Coronary artery (tissue), 2 donors: ENCODE measurements at places on chromosomes 5 and 9.

- DNase-seq = no peak
These were observed 101.8 kb downstream of the PCSK1 start for GRCh38 chr5:96331210-96331609.

GRCh38 chr5:154110716-154111115 is 71.9 kb downstream of the MFAP3 start:
- no peak for DNase-seq

DNA sequence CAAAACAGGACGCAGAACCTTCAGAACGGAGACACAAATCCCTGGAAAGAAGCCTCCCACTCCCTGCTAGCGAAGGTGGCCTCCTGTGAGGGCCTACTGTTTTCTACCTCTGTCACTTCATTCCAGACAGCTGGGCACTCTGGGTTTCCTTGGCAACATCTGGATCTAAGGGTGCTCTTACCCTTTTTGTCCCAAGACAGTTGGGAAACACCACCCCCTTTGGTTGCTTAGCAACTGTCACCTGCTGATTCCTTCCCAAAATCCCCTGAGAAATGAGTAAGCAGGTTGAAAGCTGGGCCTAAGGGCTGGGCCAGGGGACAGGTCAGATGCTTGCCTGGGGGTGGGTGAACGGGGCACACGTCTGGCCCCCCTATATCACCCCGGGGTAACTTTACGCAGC is 29.4 kb downstream of the NANS start:
- no peak for DNase-seq

DNA sequence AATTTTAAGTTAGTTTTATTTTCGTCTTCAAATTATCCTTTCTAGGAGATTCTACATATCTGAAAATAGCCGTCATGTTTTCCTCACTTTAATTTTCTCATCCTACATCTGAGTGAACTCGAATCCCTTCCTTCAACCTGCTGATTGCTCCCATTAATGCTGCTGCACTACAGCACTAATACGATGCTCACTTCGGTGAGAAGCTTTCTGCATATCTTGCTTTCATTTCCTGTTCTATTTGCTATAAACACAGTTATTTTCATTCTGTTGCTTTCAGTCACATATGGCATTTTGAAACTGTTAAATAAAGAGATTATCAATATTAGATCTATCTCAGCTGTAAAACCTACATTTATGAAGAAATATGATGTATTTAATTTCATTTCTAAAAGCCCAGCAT is 749.2 kb downstream of the EFNA5 start:
- DNase-seq = no peak

DNA sequence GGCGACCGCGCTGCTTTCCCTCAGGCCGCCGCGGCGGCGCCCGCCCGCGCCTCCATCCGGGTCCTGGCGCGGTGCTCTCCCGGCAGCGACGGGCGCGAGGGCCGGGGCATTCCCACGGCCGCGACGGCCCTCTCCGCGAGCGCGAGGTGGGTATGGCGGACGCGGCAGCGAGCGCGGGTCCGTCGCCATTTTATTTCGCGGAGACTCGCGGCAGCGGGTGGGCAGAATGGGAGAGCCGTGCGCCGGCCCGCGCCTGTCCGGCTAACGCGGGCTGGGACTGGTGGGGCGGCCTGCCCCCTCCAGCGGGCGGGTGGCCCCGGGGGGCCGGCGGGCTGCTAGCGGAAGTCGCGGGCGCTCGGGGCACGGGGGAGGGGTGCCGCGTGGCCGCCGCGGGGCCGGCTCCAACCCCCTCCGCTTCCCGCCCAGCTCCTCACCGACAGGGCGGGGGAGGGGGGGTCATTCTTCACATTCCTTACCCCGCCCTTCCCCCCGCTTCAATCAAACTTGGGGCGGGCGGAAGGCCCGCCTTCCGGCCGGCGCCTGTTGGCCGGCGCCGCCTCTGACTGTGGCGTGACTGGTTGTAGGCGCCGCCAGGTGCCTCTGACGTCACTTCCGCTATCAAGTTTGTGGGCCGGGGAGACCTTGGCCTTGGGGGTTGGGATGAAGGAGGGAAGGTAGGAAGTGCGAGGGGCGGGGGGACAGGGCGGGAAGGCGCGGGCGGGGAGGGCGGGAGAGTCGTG is 82.1 kb downstream of the PTPDC1 start:
- DNase-seq = peak; percentile 99

- no peak for DNase-seq
These were observed 250.0 kb upstream of the MPDZ start for GRCh38 chr9:13529321-13530104.

GRCh38 chr5:130526708-130527107 is 622.4 kb downstream of the CHSY3 start:
- DNase-seq = no peak

GRCh38 chr9:38313421-38313820 is 79.1 kb upstream of the ALDH1B1 start:
- DNase-seq = no peak

DNA sequence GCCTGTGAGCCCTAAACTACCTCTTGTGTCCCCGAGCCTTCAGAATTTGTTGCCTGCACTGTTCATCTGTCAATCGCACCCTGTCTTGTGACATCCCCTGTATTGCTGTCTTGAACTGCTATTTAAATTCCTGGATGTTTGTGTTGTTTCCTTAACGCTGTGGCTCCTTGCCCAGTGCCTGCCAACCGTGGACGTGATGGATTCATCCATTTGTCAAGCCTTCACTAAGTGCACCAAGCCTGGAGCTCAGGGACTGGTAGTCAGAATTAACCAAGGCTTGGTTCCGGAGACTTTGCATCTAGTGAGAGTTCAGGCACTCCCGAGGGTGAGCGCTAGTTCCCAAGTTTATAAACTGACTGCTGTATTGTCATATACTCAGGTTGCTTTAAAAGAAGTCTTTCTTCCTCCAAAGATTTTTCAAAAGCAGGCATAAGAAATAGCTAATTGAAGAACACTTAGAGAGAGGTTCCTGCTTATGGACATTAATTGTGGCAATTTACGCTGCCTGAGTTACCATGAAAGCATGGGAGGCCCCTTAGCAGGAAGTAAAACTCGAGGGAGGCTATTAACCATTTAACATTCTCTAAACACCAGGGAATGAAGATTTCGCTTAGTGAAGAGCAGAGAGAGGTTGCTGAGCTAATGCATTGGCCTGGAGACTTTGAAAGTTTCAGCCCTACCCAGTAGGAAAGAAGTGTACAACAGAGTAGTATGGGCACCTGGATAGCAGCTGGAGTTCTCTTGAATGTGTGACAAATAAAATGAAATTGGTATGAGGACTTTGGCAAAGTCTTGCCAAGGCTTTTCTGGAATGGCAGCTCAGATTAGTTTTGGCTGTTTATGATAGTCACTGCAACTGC is 29.0 kb downstream of the RGS3 start:
- DNase-seq = no peak

- no peak for DNase-seq
These were observed 189.5 kb downstream of the ADAMTS6 start for GRCh38 chr5:65292196-65292595.

DNA sequence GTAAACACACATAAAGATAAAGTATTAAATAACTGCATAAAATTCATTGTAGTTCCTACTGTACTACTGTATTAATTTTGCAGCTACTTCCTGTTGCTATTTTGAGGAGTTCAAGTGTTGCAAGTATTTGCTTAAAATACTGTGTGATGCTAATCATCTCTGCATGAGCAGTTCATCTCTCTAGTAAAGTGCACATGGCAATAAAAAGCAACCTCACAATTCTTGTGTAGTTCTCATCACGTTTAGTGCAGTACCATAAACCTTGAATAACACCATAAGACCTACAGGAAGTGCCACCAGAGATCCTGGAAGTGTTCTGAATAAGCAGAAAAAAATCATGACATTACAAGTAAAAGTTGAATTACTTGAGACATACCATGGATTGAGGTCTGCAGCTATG is 34.6 kb downstream of the CPLANE1 start:
- DNase-seq = no peak

DNA sequence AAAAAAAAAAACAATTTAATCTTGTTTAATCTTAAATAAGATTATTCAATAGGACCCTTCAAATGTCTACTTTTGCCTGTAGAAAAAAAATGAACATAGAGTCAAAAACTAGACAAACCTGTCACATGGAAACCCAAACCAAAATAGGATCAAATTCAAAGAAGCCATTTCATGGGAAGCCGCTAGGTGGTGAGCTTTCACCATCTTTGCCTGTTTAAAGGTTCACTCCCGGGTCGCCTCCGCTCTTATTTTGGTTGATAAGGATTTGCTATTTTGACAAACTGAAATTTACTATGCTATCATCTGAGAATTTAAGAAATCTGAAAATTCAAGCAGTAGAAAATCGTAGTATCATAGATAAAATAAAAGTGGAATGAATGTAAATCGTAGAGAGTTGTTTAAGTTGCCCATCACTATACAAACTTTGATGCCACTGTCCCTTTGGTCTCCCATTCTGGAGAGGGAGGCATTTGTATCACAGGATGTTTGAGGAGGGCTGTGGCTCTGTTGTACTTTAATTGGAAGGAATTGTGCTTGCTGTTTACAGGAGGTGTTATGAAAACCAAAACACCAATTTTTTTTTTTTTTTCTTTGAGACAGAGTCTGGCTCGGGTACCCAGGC is 43.5 kb upstream of the DNAH5 start:
- DNase-seq = no peak

GRCh38 chr9:20065796-20066700 is 277.2 kb upstream of the SLC24A2 start:
- DNase-seq = no peak

DNA sequence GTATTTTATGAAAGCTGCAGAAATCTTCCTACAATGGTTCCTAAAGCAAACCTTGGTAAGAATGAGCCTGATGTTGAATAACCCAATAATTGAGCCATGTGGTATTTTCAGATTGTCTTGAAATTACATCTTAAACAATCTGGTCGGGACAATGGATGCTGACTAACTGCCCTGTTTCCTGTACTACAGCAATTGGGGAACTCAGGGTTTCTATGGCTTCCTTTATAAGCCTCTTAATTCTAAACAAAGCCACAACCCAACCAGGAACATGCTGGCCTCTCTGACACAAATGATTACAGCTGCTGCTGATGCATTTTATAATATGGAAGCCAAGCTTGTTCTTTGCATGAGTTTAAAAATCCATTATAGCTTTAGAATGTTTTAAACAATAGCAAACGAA is 30.2 kb downstream of the PTPN3 start:
- no peak for DNase-seq

DNA sequence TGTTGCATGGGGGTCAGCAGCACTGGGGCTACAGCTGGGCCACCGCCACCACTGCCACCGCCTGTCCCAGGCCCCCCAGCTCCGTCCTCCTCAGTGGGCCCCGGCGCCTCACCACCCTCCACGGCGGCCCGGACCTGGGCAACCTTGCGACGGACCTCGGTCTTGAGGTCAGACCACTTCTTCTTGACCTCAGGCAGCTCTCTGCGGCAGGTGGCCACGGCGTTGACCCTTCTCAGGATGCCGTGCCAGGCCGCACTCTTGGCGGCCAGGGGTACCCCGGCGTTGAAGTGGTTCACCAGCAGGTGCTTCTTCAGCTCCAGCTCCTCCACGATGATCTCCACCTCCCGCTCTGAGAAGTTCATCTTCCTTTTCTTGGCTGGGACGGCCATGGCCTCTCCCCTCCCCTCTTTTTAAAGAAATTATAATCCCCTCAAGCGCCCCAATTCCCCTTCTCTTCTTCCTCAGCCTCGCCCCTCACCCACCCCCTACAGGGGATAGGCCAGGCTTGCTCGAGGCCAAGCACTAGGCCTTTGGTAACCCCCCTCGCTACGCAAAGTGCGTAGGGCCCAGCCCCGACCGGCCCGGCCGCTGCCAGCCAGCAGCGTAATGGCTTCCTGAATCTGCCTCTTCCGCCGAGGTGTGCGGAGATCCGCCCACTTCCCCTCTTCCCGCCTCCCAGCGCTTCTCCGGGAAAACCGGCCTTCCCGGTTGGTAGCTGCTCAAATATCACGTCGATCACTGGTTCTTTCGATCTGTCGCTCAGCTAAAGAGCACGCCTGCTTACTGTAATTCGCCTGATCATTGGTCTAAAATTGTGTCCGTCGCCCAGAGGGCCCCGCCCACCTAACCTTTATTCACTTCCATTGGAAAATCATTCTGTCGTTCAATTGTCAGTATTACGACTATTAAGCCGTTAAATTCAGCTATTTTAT is at the start of gene NAIF1:
Gene NAIF1 (minus strand): TSS at position 608 of the 932 bp plus-strand sequence. CDS start 219 bp downstream, at position 389.
- peak; percentile 99 for DNase-seq

DNA sequence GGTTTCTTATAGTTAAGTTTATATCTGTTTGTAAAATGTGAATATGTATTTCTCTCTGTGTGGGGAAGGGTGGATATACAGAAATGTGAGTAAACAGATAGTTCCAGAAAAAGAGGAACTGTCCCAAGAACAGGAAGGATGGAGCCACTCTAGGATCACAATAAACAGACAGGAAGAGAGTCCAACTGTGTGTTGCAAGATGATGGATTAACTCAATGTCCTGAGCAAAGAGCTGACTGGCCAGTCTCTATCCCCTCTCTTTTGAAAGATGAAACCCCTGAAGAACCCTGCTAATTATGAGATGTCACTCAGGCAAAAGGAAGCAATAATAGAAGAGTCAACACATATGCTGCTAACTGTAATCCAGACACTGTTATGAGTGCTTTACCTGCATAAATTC is 202.7 kb downstream of the SEMA6A start:
- DNase-seq = no peak

DNA sequence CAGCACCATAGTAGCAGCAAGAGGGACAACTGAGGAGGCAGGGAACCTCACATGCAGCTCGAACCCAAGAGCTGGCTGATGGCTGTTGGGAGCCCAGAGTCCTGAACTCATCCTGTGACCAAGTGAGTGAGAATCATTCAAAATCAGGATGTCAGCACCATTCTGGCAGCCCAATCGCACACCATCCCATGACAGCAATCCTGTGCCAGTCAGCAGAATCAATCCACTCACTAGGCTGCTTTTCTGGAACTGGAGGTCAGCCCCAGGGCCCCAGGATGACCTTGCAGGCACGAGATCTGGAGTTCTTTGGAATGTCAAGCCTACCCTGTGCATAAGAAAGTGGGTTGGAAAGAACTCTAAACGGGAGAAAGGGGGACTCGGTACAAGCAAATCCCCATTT is 67.8 kb upstream of the TAF11L2 start:
- DNase-seq = no peak

DNA sequence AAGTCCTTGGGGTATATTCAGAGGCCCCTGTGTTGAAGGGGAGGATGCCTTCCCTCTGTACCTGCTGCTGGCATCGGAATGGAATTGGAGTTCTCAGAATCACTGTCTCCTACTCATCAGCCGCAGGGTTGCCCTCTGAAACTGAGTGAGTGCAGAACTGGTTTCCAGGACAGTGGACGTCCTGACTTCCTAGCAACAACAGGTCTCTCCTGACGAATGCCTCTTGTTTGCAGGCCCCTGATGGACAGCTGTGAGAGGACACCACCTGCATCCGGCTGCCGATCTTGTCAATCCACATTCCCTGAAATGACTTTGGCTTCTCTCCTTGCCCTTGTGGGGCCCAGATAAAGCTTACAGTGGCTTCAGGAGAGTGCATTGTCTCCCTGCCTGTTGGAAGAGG is 274.5 kb downstream of the NSG2 start:
- DNase-seq = no peak

DNA sequence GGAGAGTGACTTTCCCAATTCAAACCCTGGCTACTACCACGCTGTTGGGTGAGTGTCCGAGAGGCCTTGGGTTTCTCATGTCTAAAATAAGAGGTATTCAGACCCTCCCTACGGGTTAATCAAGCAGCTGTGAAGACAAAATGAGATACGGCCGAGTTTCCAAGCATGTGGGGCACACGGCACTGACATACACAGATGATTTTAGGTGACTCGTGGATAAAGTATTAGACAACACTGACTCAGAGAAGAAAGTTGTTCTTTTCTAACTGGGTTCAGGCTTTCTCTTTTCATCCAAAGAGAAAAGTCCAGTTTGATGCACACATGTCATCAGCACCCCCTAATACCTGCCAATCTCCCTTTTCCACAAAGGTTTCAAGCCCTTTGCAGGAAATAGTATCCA is 15.6 kb downstream of the FOXI1 start:
- no peak for DNase-seq
